ENCODE measurements at places on chromosomes 7 and 10.

GRCh38 chr7:129610709-129611245 lies 743 bp upstream of the NRF1 start:
- DNase-seq: no peak

- no peak for DNase-seq
Measured at GRCh38 chr10:26858707-26859034, 2.1 kb downstream of the ABI1 start.

- no peak for DNase-seq
Measured at GRCh38 chr10:110423650-110424049, 74.1 kb upstream of the DUSP5 start.

DNA sequence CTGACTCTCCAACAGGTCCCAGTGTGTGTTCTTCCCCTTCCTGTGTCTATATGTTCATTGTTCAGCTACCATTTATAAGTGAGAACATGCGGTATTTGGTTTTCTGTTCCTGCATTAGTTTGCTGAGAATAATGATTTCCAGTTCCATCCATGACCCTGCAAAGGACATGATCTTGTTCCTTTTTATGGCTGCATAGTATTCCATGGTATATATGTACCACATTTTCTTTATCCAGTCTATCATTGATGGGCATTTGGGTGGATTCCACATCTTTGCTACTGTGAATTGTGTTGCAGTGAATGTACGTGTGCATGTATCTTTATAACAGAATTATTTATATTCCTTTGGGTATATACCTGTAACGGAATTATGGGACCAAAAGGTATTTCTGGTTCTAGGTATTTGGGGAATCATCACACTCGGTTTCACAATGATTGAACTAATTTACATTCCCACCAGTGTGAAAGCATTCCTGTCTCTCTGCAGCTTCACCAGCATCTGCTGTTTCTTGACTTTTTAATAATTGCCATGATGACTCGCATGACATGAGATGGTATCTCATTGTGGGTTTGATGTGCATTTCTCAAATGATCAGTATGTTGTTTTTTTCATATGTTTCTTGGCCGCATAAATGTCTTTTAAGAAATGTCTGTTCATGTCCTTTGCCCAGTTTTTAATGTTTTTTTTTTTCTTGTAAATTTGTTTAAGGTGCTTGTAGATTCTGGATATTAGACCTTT lies 60.2 kb downstream of the LSMEM1 start:
- no peak for DNase-seq

DNA sequence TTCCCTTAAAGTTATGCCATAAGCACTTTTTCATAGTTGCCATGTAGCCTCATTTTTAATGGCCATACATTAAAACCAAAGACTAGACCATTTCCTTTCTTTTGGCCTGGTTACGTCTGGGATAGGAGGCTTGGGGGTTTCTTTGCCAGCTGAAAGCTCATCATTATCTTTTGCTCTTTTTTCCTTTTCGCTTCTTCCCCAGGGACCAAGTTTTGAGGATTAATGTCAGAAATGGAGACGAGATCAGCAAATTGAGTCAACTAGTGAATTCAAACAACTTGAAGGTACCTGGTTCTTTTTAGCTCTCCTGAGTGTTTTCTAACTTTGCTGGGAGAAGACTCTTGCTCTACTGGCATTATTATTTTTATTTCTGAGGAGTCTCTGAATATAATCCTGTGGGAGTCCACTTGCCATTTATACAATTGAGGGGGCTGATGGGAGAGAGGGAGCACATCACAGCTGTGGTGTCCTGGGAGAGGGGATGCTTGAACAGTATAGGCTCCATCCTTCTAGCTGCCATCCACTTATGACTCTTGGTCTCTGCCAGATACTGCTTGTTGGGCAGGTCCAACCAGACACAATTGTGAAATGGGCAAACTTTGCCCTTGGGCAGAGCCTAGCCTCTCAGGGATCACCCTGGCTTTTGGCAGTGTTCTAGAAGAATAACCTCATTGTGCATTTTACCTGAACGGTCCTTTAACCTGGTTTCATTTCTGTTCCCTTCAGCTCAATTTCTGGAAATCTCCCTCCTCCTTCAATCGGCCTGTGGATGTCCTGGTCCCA lies 5.8 kb downstream of the CPA4 start:
- no peak for DNase-seq

DNA sequence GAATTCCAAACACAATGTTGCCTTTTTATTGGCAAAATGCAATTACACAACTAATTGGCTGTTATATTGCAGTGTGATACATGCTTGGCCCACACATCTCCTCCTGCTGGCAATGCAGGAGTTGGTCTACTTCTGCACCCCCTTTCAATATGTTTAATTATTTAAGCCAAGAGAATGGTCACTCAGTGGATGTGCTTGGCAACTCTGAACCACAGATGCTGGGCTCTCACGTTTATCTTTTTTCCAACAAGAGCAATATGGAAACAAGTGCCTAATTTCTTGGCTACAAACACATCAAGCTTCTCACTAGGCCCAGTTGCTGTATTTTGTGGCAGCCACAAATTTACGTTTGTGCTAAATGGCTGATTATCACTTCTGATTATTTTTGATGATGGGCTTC lies 1149.2 kb upstream of the CELF2 start:
- no peak for DNase-seq

DNA sequence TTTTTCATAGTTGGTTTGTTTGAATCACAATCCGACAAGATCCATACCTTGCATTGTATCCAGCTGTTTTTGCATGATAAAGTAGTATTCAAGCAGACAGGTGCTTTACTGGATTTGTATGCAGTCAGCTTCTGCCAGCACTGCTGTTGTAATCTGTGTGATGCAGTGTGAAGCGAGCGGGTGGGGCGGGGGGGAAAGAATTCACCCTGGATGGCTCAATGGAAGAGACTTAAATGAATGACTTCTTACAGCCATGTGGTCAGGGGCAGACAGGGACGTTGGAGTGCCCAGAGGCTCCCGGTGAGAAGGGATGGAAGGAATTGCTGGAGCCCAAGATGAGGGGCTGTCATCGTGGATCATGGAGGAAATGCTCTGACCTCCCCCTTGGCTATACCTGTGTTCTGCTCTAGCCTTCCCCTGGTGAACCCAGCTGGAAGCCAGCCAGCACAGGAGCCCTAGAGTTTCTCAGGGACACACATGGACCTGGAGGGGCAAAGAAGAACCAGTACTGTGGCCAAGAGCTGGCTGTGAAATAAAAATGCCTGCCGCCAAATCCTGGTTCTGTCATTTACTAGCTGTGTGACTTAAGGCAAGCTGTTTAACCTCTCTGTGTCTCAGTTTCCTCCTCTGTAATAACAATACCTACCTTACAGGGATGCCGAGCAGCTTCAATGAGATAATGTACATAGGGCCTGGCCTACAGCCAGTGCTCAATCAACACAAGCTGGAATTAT lies 14.1 kb downstream of the NFE2L3 start:
- no peak for DNase-seq

- DNase-seq: no peak
Measured at GRCh38 chr7:28748346-28748745, 209.8 kb downstream of the TRIL start.

DNA sequence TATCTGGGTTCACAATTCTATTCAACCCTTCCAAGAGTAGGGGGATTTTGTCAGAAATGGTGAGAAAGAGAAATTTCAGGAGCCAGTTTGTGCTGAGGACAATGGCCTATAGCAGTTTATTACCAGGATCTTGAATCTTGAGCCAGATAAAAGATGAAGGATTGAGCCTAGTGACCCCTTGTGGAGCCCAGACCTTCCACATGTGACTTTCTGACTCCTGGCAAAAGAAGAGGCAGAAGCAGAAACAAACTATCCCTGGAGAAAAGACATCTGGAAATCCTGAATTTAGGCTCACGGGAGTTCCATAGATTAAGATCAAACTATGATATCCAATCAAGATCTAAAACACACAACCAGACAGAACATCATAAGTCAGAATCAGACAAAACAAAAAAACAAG lies 60.9 kb upstream of the CHRM2 start:
- no peak for DNase-seq

DNA sequence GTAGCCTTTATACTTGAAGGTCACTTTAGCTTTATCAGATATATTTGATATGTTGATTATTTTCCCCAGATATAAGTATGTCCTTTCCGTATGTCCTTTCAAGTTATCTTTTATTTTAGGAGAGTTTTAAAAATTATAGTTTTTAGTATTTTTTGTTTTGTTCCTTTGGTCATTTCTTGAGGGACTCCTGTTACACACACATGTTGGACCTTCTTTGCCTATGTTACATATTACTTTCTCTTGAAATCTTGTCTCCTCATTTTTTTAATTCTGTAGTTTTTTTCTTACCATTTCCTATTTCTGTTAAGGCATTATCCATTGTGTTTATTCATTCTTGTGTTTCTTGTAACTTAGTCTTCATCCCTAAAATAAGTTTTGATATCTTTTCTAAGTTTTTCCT lies 23.9 kb downstream of the GLCCI1 start:
- DNase-seq: no peak

GRCh38 chr10:104350127-104350635 lies 3.5 kb upstream of the CFAP58 start:
- no peak for DNase-seq

- DNase-seq: no peak
Measured at GRCh38 chr10:131035779-131036178, 275.7 kb downstream of the TCERG1L start.

- DNase-seq: no peak
Measured at GRCh38 chr10:11264296-11265048, 246.8 kb downstream of the CELF2 start.

DNA sequence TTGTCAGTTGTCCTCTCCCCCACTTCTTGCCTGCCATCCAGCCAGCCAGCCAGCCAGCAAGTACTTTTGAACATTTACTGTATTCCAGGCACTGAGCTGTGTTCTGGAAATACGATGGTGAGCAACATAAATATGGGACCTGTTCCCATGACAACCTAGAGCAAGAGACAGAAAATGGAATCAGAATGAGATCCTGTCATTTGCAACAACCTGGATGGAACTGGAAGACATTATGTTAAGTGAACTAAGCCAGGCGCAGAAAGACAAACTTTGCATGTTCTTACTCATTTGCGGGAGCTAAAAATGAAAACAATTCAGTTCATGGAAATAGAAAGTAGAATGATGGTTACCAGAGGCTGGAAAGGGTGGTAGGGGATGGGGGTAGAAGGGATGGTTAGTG lies 140.7 kb downstream of the ICA1 start:
- DNase-seq: no peak

GRCh38 chr10:131396121-131397050 lies 84.9 kb upstream of the TCERG1L start:
- no peak for DNase-seq
